ENCODE measurements at places on chromosomes 5 and 9. TPM values are rescaled to one million over a fixed set of nuclear protein-coding genes. Genes with fewer than 3 reads are reported as not detected.

The TMEM38B gene
- 9.5 TPM for total RNA-seq

The NMUR2 gene
- total RNA-seq = not detected

The PCSK1 gene
- total RNA-seq = 0.09 TPM

The FOXD4L4 gene
- total RNA-seq = not detected

The SMARCA2 gene
- 198 TPM for total RNA-seq

The LECT2 gene
- total RNA-seq = not detected

The LCN12 gene
- total RNA-seq = 8.6 TPM

The JMY gene
- total RNA-seq = 20.6 TPM

The PAPPA gene
- 3.3 TPM for total RNA-seq

The ABLIM3 gene
- total RNA-seq = 67.6 TPM

The AMBP gene
- not detected for total RNA-seq

The ADAM19 gene
- total RNA-seq = 23.0 TPM

The SLC6A7 gene
- not detected for total RNA-seq

All from sciatic nerve (tissue), 2 donors.